SJCRH30 (cell line): ENCODE measurements at places on chromosomes 7 and 10.

- DNase-seq: no peak
- no peaks in the 10 kb centered on the region for H3K36me3 ChIP-seq
- no peak overlapping the region for H3K4me3 ChIP-seq
- no peaks in the 10 kb centered on the region for H3K27me3 ChIP-seq
Measured at GRCh38 chr7:128166603-128167041, 74.5 kb upstream of the LEP start.

DNA sequence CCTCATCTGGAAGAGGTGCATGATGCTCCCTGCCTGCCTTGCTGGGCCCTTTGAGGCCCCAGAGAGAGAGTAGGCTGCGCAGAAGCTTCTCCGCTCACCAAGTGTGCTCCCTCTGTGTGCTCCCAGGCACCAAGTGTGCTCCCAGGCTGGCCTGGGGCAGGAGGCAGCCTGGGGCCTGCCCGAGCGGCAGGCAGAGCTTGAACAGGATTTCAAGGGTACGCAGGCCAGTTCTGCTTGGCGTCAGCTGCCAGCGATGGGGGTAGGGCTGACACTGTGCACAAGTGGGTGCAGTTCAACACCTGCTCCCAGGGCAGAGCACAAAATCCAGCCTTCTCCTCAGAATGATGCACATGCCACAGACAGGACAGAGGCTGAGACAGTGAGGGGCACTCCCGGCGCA, 119.7 kb downstream of the FAM53B start:
- H3K27me3 ChIP-seq: no peaks in the 10 kb centered on the region
- DNase-seq: no peak
- no peak overlapping the region for H3K27ac ChIP-seq
- no peaks in the 10 kb centered on the region for H3K36me3 ChIP-seq
- H3K4me3 ChIP-seq: no peak overlapping the region

GRCh38 chr7:28790467-28790866, 167.7 kb downstream of the TRIL start:
- H3K27me3 ChIP-seq: no peaks in the 10 kb centered on the region
- no peak overlapping the region for H3K4me3 ChIP-seq
- peaks cover 10% of the 10 kb centered on the region for H3K4me1 ChIP-seq
- H3K27ac ChIP-seq: no peak overlapping the region

DNA sequence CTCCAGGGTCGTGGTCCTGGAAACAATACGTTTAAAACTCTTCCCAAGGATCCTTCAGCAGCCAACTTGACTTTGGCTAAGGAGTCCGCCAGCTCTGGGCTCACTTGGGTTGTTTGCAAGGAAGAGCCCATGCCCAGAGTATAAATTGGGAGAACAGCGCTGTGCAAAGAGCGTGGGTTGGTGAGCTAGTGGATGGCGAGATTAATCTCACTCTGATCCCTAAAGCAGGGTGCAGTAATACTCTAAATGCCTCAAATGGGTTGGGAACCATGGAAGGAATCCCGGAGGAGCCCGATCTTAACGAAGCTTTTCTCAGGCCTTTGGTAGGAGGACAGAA, 495 bp upstream of the SDHAF3 start:
- no peak for DNase-seq
- H3K27me3 ChIP-seq: no peaks in the 10 kb centered on the region
- peak overlapping the region; percentile 60 for H3K27ac ChIP-seq
- H3K36me3 ChIP-seq: no peaks in the 10 kb centered on the region
- H3K4me1 ChIP-seq: peaks cover 3% of the 10 kb centered on the region; the same call in 1 of the 2 replicates
- peak overlapping the region; percentile 74 for H3K4me3 ChIP-seq
